Mammary epithelial cell (primary cell): ENCODE measurements at places on chromosomes 7 and 10. TPM values are rescaled to one million over a fixed set of nuclear protein-coding genes. Genes with fewer than 3 reads are reported as not detected.

GRCh38 chr10:77907900-77908717 lies 18.4 kb downstream of the DLG5 start:
- DNase-seq: no peak

GRCh38 chr7:74000489-74001149 lies 27.4 kb upstream of the ELN start:
- DNase-seq: no peak

- DNase-seq: no peak
Observed at GRCh38 chr10:125171402-125172306, 11.3 kb upstream of the CTBP2 start.

The UCN3 gene
- not detected in 2 replicates for total RNA-seq

- peak; percentile 32 for DNase-seq
Observed at GRCh38 chr7:32069116-32069650, 1.0 kb downstream of the PDE1C start.

- DNase-seq: no peak
Observed at GRCh38 chr7:28565980-28566379, 153.7 kb downstream of the CREB5 start.

GRCh38 chr7:43570688-43571365 lies 12.1 kb upstream of the STK17A start:
- DNase-seq: peak; percentile 65

The DNAJC12 gene
- total RNA-seq: 0.59 and 1.4 TPM in 2 replicates

The MAT1A gene
- 1.3 TPM for total RNA-seq

DNA sequence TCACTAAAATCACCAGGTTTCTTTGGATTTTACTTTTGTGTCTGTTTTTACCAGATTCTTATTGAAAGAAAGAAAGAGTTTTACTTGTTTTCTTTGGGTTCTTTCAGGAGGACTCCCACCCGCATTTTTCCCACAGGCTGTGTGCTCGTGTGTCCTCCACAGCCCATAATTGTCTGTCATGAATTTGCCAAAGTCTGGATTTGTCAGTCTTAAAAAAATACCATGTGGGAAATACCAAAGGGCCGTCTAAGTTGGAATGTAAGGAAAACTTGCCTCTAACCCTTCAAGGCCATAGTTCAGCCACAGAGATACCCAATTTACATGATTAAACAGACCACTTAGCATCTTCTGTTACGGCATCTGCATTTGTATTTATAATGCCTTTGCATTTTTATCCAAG lies 41.3 kb upstream of the INHBA start:
- DNase-seq: no peak

DNA sequence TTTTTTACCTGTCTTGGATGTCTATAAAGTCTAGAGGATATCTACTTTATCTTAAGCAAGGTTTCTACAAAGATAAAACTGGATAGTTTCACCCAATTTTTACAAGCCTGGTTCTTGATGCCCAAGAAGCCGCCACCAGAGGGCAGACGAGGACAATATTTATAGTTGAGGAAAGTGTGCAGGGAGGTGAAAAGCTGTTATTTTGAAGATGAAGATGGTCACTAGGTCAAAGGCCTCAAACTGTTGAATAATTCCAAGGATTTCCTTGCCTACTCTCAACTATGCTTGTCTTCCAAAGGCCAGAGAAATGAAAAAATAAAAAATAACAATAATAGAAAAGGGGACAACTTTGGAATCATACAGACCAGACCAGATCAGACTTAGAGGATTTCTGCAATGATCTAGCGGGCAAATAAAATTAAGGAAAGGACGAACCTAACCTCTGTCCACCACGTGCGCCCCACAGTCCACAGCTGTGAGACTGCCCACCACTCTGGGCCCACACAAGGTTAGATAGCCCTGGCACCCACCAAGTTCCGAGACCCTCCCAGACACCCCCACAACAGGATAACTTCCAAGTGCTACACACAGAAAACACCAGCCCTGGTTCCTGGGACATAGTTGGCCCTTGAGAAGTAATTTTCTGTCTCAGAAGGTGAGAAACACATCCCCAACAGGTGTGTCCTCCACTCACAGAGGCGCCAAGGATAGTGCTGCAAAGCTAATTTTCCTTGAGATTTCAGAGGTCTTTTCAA lies 2.8 kb downstream of the PKD1L1 start:
- DNase-seq: peak; percentile 30

The TAC1 gene
- total RNA-seq: not detected

DNA sequence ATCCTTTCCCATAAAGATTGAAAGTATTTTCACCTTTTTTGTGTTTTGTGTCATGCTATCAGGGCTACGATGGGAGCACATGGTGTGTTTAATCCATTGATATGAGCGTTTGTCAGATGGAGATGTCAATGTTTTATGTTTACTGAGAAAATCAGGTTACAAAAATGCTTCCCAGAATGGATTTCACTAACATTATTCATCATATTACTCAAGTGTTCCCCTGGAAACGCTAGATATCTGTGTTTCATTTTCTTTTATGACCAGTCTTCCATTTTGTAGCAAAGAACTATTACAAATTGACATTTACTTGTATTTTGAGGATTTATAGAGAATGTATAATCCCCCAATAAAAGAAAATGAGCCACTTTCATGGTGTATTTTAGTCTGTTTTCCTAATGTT lies 293.5 kb upstream of the AKR1E2 start:
- DNase-seq: peak; percentile 46

- DNase-seq: no peak
Observed at GRCh38 chr10:127423218-127423915, 125.7 kb upstream of the NPS start.
